ENCODE measurements at places on chromosomes 7 and 10. TPM values are rescaled to one million over a fixed set of nuclear protein-coding genes. Genes with fewer than 3 reads are reported as not detected.
A peak's percentile ranks its signal among the peaks of the same experiment; 100 is the strongest.

GRCh38 chr7:50751146-50751545 lies 31.6 kb downstream of the GRB10 start:
- no peak for DNase-seq

DNA sequence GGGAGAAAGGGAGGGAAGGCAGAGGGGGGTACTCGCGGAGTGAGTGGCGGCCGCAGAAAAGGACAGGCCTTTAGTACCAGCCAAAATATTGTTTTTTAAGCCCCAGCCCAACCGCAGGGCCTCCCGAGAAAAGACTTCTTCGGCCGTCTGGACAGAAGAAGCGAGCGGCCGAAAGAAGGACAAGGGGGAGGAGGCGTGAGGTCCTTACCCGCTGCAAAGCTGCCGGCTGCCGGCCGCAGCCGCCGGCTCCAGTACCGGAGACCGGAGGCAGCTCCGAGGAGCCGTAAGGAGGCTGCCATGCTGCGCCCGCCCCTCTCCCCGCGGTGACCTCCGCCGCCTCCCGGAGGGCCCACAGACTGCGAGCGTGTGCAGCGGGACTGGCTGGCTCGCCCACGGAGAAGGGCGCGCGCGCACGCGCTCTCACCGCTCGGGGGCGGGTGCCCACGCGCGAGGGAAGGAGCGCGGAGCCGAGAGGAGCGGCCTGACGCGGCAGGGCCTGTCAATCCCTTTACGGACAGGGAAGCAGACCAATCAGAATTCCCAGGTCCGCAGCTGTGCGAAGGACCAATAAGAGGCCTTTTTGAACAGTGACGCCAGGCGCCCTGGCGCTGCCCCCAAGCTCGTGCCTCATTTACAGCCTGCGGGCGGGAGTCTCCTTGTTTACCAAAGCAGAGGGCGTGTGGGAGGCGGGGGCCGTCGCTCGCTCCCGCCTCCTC lies at the start of gene HIBADH:
Gene HIBADH (minus strand): TSS at position 394 of the 716 bp plus-strand sequence. CDS start 95 bp downstream, at position 299.
- DNase-seq, result peak; percentile 99

GRCh38 chr10:128833671-128834070 lies 633.4 kb upstream of the MGMT start:
- DNase-seq, result no peak

GRCh38 chr7:97075928-97076327 lies 41.6 kb upstream of the SDHAF3 start:
- no peak for DNase-seq

C10orf67 gene
- 0.25 TPM for total RNA-seq
